ENCODE measurements at places on chromosomes 4 and X.
A peak's percentile ranks its signal among the peaks of the same experiment; 100 is the strongest.

DNA sequence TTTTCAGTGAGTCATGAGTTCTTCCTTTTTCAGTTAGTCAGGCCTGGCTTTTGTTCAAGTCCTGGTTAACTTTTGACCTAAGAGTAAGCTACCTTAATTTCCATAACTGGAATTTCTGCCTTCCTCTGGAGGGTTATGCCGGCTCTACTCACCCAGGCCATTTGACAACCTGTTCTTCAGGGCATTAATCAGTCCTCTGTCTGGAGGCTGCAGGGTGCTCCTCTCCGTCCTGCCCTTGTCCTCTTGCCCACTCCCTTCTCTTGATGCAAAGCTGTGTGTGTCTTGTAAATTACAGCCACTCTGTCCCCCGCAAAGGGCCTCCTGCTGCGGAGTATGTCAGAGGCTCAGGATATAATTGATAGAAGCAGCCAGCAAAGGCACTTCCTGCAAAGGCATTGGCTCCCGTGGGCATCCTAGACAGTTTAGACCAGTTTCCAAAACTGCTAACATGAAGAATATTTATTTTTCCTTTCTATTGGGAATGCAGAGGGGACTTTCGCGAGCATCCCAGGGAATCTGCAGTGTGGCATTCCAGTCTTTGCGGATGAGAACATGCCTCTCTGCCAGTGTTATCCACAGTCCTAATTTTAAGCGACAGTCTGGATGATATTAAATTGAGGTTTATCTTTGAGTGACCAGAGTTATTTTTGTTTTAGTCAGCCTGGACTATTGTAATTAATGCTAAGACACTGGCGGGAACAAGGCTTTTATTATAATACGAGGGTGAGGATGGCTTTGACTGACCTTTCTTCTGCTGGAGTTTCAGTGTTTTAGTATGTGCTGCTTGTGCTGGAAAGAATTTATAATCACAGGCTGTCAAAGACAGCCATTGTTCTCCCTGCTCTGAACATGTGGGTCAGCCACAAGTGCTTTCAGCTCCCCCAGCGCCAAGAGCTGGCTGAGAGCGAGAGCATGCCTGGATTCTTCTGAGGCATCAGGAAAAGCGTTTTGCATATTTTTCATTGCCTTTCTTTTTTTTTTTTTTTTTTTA, 74.2 kb downstream of the LIMCH1 start:
- DNase-seq: no peak

- no peak for DNase-seq
Measured at GRCh38 chr4:10584042-10584441, 100.5 kb downstream of the CLNK start.

- no peak for DNase-seq
Measured at GRCh38 chr4:124414276-124415040, 298.1 kb downstream of the ANKRD50 start.

- DNase-seq: no peak
Measured at GRCh38 chr4:4568806-4569427, 27.1 kb upstream of the STX18 start.

- no peak for DNase-seq
Measured at GRCh38 chr4:169096221-169096620, 86.2 kb upstream of the CBR4 start.

- DNase-seq: no peak
Measured at GRCh38 chrX:12770440-12770839, 20.8 kb upstream of the PRPS2 start.

GRCh38 chr4:6724421-6725111, 8.6 kb downstream of the BLOC1S4 start:
- no peak for DNase-seq

DNA sequence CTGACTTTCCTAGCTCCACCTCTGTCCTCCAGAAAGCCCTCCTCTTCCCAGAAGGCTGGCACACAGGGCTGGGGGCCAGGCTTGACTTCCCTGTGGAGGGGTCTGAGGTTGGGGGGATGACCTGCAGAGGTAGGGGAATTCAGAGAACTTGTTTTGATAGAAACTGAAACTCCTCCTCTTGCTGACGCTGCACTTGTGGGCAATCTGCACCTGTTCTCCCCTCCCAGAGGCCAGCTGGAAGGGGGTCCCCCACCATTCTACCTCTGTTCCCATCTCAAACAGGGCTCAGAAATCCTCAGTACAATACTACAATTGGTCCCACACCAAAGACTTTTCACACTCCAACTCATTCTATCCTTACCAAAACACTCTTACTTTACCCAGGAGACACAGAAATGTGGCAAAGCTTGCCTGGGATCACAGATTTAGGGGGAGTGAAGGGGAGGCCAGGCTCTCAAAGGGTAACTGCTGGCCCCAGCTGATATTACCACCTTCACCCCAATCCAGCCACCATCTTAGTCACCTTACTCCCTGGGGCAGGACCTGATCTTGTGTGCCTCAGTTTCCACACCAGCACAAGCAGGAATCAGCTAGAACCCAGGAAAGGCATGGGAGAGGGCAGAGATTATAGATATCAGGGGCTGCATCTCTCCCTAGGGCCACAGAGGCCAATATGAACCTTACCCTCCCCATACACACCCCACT, 18.5 kb downstream of the OTUD5 start:
- DNase-seq: peak; percentile 56

GRCh38 chr4:189786447-189786846, 154.2 kb upstream of the FRG1 start:
- DNase-seq: no peak

DNA sequence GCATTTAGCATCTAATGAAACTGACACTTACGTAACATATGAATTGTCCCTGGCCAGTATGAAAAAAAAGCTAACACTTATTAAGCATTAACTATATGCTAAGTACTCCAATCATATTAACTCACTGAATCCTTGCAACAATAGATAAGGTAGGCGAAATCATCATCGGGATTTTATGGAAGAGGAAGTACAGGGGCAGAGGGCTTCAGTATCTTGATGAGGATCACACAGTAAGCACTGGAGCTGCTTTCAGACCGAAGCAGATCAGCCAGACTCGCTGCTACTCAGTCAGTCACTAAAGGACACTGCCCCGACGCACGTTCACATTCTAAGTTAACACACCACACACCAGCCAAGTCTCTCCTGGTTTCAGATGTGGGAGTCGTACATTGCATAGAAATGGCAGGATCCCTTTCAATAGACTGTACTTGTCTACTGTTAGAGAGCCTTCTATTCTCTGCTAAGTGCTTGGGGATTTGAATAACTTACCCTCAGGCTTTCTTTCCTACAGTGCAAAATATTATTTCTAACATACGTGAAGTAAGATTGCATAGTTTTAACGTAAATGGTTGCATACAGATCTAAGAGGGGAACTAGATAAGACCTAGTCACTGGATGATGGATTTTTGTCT, 540.2 kb upstream of the TENM3 start:
- DNase-seq: no peak

- no peak for DNase-seq
Measured at GRCh38 chr4:83757121-83757621, 221.3 kb downstream of the GPAT3 start.

DNA sequence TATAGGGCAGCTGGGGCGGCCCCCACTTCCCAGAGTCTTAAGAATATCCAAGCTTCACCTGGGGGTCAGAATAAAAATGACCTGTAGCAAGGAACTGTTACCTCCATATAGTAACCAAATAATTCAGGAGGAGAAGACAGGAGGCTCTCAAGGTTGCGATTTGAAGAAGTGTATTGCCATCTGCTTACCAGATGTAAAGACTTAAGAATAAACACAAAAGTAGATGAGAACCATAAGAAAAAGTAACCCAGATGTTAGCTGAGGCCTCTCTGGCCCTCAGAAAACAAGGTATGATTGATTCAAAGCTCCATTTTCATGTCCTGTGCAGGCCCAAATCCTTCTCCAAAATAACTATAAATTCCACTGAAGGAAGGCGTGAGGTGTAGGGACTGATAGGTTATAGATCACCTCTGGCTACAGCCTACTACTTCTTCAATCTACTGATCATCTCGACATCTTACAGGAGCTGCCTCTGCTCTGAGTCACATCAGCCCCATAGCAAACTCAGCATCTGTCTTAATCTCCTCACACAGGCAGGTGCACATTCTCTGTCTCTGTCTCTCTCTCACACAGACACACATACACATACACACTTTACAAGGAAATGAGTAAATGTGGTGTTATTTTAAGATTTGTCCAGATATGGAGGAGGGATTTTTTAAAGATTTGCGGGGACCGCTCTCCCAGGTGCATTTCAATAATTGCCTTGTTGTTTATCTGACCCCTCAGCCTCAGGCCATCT, 193.9 kb upstream of the EDNRA start:
- DNase-seq: no peak

DNA sequence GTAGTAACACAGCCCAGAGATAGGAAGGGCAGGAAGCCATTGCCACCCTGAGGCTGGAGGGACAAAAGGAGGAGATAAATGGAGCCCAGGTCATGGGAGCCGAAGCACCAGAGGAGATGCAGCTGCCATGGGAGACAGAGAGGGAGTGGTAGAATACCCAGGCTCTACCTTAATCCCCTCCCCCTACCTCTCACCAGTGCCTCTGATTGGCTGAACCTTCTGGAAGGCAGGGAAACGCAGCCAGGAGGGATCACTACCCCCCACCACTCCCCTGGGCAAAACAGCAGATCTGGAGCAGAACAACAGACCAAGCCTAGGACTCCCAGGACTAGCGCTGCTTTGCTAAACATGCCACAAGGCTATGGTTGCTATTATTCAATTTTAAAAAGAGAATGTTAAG, 114.2 kb downstream of the ZNF827 start:
- no peak for DNase-seq

- no peak for DNase-seq
Measured at GRCh38 chrX:10570601-10571000, 49.8 kb downstream of the MID1 start.

DNA sequence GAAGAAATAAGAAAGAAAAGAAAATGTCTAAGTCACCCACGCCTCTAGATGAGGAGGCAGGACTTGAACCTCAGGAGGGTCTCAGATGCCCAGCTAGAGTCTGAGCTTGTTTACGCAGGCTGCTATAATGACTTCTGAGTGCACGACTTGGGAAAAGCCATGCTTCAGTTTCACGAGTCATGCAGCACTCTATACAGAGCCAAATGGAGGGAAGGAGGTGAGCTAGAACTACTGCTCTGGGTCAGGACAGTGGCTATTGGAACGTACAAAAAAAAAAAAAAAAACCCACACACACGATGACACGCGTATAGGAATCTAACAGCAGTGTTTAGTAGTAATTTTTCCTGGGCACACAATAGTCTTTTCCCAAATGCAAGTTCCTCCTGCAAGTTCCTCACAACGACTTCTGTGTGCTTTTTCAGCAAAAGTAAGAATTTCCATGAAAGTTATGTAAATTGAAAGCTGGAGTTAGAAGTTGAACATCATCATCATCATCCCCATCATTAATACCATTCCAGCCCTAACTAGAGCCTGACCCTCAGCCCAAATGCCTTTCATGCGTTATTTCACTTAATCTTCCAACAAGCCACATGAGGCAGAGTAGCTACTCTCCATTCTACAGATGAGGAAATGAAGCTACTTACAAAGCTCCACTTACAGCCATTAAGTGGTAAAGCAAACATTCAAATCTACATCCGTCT, 36.6 kb downstream of the IRF2 start:
- no peak for DNase-seq
